ENCODE measurements at places on chromosomes 6 and 20. TPM values are rescaled to one million over a fixed set of nuclear protein-coding genes. Genes with fewer than 3 reads are reported as not detected.

Gene ZNF335
- total RNA-seq = 5.9 TPM

Gene CNKSR3
- 13.0 TPM for total RNA-seq

Gene VGLL2
- total RNA-seq = not detected

Gene MUCL3
- total RNA-seq = 0.15 TPM

Gene HLA-B
- 25.5 TPM for total RNA-seq

Gene SLC35D3
- 0.07 TPM for total RNA-seq

Gene IP6K3
- total RNA-seq = 2.0 TPM

Gene MYMX
- not detected for total RNA-seq

Gene NOX3
- total RNA-seq = not detected

Gene PRPH2
- total RNA-seq = not detected

Gene TRIM31
- total RNA-seq = 0.69 TPM

Gene PI3
- 2.2 TPM for total RNA-seq

Gene FNDC11
- 0.14 TPM for total RNA-seq

Gene VIP
- not detected for total RNA-seq

Gene TREM1
- 0.14 TPM for total RNA-seq

Gene TMEM200A
- total RNA-seq = 0.06 TPM

Gene RSPH9
- total RNA-seq = 0.29 TPM

Gene C6orf132
- 2.8 TPM for total RNA-seq

Gene VWA7
- 1.7 TPM for total RNA-seq

Gene CST2
- total RNA-seq = 1.6 TPM

Gene RSPO3
- 81.4 TPM for total RNA-seq

Gene ATXN1
- 2.5 TPM for total RNA-seq

Gene C2
- 0.30 TPM for total RNA-seq

Gene ADGRB3
- total RNA-seq = not detected

Gene LY6G5C
- total RNA-seq = 1.8 TPM

Gene ZNF334
- total RNA-seq = not detected

Gene MOG
- total RNA-seq = not detected

Gene ALDH5A1
- 6.7 TPM for total RNA-seq

Gene PXMP4
- total RNA-seq = 7.4 TPM

Gene TNFRSF6B
- total RNA-seq = 0.78 TPM

Gene C6orf15
- total RNA-seq = 0.07 TPM

Gene PNISR
- 30.5 TPM for total RNA-seq

Gene SIRPD
- total RNA-seq = not detected

Gene TMEM74B
- total RNA-seq = 3.3 TPM

Gene NR2E1
- 0.07 TPM for total RNA-seq

Gene PSORS1C1
- 6.2 TPM for total RNA-seq

Gene OARD1
- total RNA-seq = 19.2 TPM

Gene PRSS16
- total RNA-seq = 3.3 TPM

Gene RPP21
- total RNA-seq = 69.9 TPM

Gene GMEB2
- 10.5 TPM for total RNA-seq

Gene TSBP1
- not detected for total RNA-seq

Gene OR2H2
- not detected for total RNA-seq

Gene OPN5
- not detected for total RNA-seq

Gene XKR7
- not detected for total RNA-seq

Gene DYNLT2
- 0.59 TPM for total RNA-seq

Gene OR2J3
- total RNA-seq = not detected

Gene BPIFB2
- total RNA-seq = not detected

Gene ZNF322
- 5.4 TPM for total RNA-seq

Gene QRSL1
- total RNA-seq = 8.1 TPM

Gene C4B
- total RNA-seq = 0.48 TPM

Measured in A549 treated with dexamethasone at 1 μM for 4 hours (cell line).